Activated CD8-positive, alpha-beta memory T cell treated with anti-CD3 and anti-CD28 coated beads for 48 hours (primary cell): ENCODE measurements at places on chromosomes 6 and 20.
A peak's percentile ranks its signal among the peaks of the same experiment; 100 is the strongest.

GRCh38 chr20:21179757-21180156 lies 53.9 kb downstream of the KIZ start:
- no peak for DNase-seq

- DNase-seq, result no peak
These were observed 154.9 kb downstream of the TSHZ2 start for GRCh38 chr20:53127027-53127426.

DNA sequence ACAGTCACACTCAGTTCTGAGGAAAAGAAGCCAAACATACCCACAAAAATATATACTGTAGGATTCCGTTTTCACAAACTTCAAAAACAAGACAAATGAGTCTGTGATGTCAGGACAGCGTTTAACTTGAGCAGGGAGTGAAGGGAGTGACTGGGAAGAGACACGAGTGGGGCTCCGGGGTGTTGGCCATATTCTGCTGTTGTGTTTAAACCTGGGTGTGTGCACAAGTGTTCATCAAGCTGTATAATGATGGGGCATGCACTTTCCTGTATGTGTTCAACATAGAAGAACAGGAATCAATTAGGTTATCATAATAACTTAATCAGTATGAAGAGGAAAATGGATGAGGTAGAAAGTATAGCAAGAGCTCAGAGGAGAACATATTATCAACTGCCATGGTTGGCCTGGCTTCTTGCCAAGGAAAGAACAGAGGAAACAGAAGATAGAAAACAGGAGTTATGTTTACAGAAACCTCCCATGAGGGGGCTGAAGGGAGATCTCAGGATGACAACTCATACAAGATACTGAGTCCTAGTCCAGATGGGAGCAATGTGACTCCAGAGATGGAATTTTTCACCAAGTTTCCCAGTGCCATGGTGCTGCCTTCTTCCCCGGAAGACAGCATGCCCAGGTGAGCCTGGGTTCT lies 15.1 kb upstream of the AFDN start:
- no peak for DNase-seq

GRCh38 chr6:33279971-33280511 lies 3.1 kb downstream of the B3GALT4 start:
- DNase-seq, result no peak

DNA sequence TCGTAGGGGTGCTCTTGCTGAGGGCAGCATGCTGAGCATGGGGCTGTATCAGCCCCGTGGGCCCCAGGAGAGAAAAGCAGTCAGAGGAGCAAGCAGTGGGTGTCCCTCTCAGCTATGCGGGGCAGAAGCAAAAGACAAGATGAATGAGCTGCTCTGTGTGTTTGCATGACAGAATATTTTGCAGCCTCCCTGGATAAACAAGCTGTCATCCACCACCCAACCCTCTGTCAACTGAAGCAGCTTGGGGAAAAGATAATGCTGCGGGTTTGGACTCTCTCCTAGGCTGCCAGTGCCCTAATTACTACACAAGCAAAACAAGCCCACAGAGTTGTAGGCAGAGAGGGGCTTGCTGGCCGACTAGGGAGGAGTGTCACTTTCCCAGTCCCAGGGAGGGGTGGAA lies 82.3 kb upstream of the PTPRT start:
- DNase-seq, result no peak

GRCh38 chr20:6671829-6672228 lies 95.7 kb upstream of the BMP2 start:
- DNase-seq, result no peak

DNA sequence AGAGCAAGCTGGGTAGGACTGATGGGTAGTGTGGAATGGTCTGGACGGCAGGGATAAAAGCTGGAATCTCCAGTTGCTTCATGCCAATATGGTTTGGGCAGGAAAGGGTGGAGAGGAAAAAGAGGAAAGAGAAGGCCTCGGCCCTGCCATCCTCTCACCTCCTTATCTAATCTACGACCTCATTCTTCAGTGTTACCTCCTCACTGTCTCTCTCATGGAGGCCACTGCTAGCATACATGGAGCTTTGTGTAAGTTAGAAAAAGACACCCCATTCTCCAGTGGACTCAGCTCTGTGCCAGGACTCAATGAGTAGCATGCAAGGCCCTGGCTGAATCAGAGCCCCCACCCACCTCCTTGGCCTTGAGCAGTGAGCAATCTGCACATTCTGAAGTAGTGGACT lies 6.1 kb upstream of the ARID1B start:
- DNase-seq, result no peak

DNA sequence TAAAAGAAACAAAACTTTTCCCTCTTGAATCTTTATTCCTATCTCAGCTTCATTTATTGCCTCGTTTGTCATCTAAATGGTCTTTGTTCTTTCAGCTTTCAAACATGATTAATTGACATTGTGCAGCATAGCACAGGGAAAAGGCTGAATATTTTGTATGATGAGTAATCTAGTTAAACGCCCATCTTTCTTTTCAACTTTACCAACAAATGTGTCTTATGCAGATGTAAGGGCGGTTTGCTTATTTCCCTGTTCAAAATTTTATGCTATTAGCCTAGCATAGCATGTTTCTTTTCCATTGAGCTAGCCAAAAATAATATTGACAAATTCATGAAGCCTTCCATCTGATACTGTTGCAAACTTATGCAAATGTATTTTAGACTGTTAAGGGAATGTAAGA lies 176.4 kb upstream of the AKAP12 start:
- DNase-seq, result no peak

- DNase-seq, result no peak
These were observed 678.6 kb upstream of the CITED2 start for GRCh38 chr6:140052736-140053729.

- DNase-seq, result no peak
These were observed 2.1 kb upstream of the UBE2C start for GRCh38 chr20:45810191-45810970.

DNA sequence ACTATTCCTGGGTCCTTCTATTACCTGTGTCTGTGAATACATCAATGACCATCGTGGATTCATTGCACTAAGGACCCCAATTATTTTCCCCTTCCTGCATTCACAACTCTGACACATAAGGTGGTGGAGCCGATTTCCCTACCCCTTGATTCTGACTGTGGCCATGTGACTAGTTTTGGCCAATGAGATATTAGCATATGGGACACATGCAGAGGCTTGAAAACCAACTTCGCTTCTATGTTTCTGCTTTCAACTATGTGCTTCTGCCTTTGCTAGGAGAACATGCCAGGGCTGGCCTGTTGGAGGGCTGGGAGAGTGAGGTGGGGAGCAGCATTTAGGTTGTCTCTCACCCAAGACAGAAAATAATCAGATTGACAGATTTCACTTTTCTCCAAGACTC lies 483.1 kb upstream of the JAG1 start:
- no peak for DNase-seq

DNA sequence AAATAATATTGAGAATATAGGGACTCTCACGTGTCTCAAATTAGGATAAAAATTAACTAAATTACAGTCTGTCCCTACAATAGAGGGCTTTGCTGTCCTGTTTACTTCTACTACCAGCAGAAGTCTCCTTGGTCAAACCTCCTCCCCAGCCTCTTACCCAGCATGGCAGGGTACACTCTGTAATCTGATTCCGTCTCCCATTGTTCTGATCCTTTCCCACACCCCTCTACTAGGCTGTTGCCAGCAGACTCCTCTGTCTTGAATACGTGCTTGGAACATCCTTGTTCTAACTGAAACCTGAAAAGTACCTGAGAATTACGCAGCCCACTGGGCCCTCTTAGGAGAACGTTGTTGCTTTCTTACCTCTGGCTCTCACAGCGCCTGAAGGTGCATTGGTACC lies 112.2 kb upstream of the PREP start:
- DNase-seq, result no peak

GRCh38 chr6:82370788-82371187 lies 7.2 kb downstream of the TPBG start:
- DNase-seq, result no peak

GRCh38 chr20:53677447-53678314 lies 84.0 kb upstream of the ZNF217 start:
- no peak for DNase-seq

GRCh38 chr6:18598551-18599264 lies 211.6 kb downstream of the RNF144B start:
- DNase-seq, result no peak

DNA sequence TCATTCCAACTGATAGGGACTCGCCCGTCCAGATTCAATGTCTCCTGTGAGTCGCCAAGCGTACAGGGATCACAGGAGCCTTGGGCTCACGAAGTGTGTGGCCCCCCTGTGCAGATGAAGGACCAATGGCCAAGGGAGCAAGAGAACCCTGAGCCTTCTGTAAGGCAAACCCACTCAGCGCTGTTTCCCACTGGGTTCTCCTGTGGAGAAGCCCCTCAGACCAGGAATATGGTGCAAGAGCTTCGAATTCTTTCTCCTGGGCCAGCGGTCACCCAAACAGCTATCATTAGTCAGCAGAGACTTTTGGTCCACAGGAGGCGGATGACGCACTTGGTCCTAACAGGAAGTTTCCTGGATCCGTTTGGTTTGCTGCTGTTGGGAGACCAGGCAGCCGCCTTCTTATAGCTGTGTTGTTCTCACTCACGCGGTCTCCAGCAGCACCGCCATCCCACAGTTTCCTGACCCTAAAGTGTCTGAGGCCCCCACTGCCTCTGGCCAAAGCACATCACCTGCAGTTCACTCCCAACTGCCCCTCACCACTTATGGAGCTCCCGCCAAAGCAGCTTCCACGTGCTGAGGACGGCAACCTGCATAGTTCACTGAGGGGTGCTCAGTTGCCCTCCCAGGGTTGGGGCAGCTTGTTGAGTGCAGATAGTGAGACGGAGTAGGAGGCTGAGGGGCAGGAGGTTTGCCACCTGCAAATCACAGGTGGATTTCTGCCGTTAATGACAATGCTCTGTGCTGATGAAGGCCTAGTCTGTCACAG lies 268.6 kb downstream of the ERMARD start:
- DNase-seq, result no peak

GRCh38 chr6:106315765-106316374 lies 9.7 kb downstream of the ATG5 start:
- DNase-seq, result no peak

DNA sequence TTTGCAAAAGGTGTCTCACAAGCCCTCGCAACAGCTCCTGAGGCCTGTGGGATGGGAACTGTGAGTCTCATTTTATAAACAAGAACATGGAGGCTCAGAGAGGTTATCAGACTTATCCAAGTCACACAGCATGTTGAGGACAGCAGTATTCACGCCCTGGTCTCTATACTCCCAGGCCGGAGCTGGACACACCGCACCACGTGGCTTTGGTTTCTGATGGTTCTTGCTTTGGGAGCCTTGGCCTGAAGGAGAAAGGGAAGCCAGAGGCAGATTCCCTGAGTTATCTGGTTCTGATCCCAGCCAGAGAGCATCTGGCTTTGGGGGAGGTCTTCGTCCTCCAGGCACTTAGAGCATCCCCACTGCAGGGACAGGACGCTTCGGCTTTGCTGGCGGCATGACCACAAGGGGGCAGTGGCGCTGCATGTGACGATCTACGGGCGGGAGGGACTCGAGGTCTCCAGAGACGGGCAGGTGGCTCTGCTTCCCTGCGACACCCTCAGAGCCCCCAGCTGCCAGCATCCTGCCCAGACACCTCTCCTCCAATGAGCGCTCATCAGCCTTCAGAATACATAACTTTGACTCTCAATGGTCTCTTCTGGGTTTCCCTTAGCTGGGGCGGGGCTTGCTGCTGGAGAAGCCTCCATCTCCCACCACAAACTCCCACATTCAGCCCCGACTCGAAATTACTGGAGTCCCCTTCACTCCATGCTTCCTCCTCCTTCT lies 51.4 kb upstream of the SAYSD1 start:
- DNase-seq, result peak; percentile 88

DNA sequence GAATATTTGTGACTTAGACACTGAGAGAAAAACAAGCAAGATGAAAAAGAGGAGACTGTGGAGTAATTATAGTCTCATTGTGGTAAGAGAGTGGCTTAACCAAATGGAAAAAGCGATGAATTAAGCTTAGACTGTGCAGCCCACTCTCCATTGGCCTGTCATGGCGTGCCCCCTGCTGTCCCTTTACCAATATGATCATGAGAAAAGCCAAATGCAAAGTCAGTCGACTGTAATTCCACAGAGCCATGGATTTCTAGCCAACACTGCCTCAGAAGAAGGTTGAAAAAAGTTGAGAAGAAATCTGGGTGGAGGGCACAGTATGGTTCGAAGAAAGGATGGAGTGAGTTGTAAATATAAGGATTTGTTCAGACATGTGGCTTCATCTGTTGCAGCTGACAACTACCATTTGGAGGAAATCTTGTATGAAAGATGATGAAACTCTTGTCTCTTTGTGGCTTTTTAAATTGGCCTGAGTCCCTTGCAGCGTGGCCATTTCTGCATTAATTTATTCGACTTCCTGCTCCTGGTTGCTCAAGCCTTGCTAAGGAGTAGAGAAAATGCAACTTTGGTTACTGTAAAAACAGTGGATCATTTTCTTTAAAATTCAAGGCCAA lies 251.4 kb downstream of the DOK5 start:
- no peak for DNase-seq

GRCh38 chr6:143426026-143426425 lies 24.5 kb downstream of the ADAT2 start:
- no peak for DNase-seq

GRCh38 chr20:62409931-62410745 lies 3.1 kb upstream of the CABLES2 start:
- DNase-seq, result no peak

GRCh38 chr20:37559312-37560027 lies 31.8 kb upstream of the BLCAP start:
- no peak for DNase-seq

GRCh38 chr6:160139420-160139851 lies 17.8 kb downstream of the SLC22A1 start:
- DNase-seq, result no peak

DNA sequence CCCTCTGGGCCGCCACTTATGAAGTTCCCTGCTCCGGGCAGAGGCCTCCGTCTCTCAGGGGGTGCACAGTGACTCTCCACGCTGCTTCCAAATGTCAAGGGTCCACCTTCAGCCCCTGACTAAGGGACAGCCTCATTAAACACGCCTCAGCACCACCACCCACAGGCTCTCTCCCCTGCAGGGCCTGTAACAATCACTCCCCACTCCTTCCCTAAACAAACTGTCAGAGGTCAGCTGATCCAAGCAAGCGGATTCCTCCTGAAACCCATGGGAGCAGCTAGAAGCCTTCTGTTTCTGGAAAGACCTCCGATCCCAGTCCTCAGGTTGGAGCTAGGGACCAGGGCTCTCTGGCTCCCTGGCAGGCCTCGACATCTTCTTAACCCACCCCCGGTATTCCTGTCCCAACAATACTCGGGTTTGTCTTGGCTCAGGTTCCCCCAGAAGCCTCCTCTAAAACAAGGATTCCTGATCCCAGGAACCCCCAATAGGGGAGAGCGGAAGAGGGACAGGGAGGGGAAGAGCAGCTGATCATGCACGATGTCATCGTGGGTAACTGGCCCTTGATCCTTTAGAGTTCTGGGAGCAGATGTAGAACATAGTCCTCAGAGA lies 181.0 kb downstream of the ZNF217 start:
- no peak for DNase-seq

GRCh38 chr6:6823030-6823429 lies 234.5 kb downstream of the LY86 start:
- no peak for DNase-seq

DNA sequence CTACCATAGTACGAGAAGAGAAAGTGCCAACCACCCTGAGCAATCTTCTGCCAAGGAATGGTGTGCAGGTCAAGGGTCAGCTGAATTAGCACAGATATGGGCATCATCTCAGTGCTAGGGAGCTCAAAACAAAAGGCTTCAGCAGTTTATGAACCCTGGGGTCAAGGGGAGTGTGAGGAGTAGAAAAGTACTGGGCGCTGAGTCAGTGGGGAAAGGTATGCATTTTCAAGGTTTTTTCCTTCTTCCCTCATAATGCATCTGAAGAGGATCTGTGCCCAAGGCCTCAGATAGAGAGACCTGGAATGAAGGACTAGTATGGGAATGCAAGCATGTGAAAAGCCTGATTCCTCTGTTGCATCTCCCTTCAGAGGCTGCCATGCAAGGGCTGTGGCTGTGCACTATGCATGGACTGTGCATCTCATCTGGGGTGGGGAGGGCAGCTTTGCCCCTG lies 81.7 kb downstream of the PERP start:
- DNase-seq, result no peak
